ENCODE measurements at places on chromosomes 11 and 22.

- no peak for DNase-seq
These were observed 56.3 kb upstream of the SLC5A12 start for GRCh38 chr11:26778000-26778757.

GRCh38 chr11:36388071-36388470 is 92.0 kb downstream of the PRR5L start:
- no peak for DNase-seq

DNA sequence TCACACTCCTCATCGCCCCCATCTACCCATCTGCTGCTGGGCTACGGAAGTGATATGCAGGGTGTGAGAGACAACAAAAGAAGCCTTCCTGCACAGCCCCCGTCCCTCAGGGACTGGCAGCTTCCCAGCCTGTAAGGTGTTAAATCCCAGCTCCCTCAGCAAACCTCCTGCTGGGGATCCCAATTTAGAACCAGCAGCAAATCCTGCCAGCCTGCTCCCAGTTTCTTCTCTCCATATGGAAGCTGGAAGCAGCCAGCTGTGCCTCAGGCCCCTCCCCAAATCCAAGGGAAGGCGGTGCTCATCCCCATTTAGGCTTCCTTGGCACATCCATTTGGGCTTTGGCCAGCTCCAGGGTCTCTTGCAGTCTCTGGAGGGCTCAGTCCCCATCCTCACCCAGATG is 47.5 kb downstream of the PAMR1 start:
- no peak for DNase-seq

DNA sequence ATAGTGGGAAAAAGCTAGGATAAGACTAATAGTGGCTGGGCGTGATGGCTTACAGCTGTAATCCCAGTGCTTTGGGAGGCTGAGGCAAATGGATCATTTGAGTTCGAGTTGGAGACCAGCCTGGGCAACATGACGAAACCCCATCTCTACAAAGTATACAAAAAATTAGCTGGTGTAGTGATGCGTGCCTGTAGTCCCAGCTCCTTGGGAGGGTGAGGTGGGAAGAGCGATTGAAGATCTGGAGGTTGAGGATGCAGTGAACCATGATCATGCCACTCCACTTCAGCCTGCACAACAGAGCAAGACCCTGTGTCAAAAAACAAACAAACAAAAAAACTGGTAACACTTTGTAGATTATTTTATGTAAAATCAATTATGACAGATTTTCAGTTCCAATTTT is 8.8 kb downstream of the ARHGAP42 start:
- DNase-seq = no peak

DNA sequence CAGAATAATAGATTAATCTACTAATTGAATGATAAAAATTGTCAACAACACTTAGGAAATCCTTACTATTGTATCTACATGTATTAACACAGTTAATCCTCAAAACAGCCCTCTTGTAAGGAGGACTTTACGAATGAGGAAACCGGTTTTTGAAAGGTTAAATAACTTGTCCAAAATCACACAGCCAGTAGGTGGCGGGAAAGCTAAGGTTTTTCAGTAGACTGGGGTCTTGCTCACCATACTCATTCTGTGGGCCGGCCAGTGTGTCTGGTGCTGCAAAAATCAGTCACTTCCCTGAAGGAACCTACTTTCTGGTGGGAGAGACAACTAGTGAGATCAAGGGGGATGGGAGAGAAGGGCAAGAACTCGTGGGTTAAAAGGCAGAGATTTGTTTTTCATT is 3.8 kb downstream of the DCPS start:
- DNase-seq = no peak

DNA sequence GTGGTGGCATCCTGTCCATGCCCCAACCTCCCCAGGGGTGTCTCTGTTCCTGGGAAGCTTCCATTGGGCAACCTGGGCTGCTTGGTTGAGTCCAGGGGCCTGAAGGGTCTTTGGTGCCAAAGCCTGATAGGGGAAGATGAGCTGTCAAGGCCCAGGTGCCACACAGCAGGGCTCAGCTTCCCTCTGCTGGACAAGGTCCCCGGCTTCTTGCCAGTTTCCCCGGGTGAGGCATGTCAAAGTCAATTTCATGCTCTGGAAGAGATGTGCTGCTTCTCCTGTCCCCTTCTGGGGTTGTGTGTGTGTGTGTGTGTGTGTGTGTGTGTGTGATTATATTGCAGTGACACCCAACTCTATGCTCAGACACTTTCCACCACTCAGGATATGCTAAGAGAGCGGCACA is 26.9 kb downstream of the TP53I11 start:
- no peak for DNase-seq

GRCh38 chr22:26481112-26481693 is 2.4 kb downstream of the HPS4 start:
- no peak for DNase-seq

DNA sequence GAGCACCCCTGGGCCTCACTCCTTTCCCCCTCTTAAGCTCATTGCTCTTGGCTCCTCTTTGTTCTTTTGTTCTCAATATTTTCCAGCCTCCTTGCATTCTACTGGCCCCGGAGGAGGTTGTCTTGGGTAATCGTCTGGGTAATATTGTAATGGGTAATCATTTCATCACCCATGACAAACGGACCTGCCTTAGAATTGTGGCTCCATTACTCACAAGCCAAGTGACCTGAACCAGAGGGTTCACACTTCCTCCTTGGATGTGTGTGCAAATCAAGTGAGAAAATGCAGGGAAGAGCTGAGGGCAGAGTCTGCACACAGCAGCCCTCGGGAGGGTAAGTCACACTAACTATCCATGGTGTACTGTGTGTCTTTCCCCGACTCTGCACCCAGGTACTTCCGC is 305.0 kb downstream of the BUD13 start:
- no peak for DNase-seq

DNA sequence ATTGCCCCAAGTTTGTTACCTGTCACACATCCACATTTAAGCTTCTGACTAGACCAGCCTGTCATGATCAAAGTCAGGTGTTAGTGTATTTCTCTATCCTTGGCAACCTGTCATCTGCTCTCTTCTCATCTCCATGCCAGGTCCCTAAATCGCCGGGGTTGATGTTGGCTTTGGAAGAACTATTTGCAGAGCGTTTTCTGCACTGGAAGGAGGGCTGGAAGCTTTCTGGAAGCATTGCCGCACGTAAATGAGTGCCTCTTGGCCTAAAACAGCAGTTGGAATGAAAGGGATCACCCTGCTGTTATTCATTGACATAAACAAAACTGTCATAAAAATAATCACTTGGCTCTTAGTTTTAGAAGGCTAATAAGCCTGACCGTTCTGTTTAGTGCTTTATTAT is 1.4 kb downstream of the TTC12 start:
- DNase-seq = no peak

DNA sequence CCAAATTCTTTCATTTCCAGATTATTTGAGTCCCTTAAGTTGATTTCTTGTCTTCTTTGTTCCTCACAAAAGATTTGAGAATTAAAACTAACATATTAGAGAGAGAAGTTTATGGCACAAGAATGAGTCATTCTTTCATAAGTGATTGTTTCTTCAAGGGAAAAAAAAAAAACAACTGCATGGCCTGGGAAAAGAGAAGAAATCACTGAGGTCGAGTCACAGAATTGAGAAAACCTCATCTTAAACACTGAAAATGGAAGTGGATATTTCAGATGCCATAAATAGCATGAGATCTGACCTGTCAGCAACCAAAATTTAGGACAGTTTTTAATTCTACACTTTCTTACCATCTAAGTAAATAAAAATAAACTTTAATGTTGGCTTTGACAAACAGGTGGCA is 87.2 kb downstream of the CWF19L2 start:
- DNase-seq = no peak

DNA sequence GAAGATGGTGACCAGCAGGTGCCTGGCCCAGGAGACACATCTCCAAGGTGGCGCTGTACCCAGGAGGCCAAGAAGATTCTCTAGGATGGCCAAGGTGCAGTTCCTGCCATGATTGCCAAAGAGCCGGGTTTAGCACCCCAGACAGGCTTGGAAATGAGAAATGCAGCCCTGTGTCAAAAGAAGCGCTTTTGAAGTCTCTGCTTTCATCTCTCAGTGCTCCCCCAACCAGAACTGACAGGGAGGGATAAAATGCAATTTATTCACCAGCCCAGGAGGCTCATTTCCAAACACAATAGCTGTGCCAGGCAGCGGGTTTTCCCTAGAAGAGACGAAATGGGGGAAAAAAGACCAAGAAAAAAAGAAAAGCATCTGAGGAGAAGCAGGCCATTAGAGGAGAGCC is 195.9 kb upstream of the NCAM1 start:
- DNase-seq = no peak

GRCh38 chr11:112666253-112666652 is 295.0 kb upstream of the NCAM1 start:
- no peak for DNase-seq

- DNase-seq = peak; percentile 76
These were observed 71.2 kb upstream of the TBCEL start for GRCh38 chr11:120952461-120953434.

DNA sequence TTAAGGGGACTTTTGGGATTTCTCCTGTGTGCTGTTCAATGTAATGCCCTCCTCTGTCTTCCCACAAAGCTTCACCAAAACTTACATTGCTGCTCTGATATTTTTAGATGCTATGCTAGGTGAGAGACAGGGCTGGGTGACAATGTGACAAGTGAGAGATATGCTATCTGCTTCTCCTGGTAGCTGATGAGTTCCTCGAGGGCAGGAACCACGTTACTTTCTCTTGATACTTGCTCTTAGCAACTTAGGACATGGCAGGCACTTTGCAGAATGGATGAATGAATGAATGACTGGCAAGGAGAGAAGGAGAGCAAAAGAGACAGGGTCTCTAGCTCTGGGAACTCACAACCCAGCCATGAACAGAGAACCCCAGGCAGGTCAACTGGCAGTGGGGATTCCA is 115.4 kb downstream of the C11orf58 start:
- no peak for DNase-seq

- DNase-seq = no peak
These were observed 80.5 kb downstream of the PGR start for GRCh38 chr11:101049123-101049522.

Data from stimulated activated CD4-positive, alpha-beta T cell treated with anti-CD3 and anti-CD28 coated beads, Interleukin-2, amount 100 ng/mL, for 24 hours (primary cell).